Dermis blood vessel endothelial cell (primary cell): ENCODE measurements at places on chromosomes 11 and 22.
A peak's percentile ranks its signal among the peaks of the same experiment; 100 is the strongest.

DNA sequence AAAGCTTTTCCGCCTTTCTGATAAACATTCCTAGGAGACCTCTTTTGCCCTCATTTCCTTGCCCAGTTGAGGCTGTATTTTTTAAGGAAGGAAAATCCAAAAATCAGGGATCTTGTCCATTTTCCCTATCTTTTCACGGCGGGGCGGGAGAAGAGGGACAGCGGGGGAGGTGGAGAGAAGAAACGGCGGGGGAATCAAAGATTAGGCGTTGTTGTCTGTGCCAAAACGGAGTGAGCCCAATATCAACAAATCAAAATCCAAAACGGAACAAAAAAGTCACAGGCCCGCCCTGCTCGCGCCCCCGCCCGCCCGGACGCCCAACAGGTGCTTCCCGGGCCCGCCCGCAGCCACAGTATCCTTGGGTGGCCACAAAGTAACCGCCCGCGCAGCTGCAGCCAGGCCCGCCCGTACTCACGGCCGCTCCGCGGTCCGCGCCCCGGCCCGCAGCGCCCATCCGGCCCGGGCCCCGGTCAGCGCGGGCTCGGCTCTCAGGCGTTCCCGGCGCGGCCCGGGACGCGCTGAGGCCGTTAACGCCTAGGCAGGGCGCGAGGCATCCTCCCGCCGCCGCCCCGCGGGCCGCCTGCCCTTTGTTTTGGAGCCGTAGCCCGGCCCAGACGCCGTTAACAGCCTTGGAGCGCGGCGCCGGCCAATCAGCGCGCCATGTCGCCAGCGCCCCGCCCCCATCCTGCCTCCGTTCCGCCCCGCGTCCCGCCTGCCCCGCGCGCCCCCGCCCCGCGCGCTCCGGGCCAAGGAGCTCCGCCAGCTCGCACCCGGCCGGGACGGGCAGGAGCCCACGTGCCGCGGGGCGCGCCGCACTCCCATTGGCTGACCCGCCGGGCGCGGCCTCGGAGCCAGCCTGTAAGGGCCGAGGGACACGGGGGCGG is at the start of gene YPEL1:
YPEL1 (minus strand) TSS at position 595 of the 884 bp plus-strand sequence. CDS start 25,050 bp downstream, outside the sequence.
- DNase-seq = peak; percentile 98

- peak; percentile 21 for DNase-seq
Observed at GRCh38 chr11:128707681-128708080, 13.8 kb downstream of the FLI1 start.

DNA sequence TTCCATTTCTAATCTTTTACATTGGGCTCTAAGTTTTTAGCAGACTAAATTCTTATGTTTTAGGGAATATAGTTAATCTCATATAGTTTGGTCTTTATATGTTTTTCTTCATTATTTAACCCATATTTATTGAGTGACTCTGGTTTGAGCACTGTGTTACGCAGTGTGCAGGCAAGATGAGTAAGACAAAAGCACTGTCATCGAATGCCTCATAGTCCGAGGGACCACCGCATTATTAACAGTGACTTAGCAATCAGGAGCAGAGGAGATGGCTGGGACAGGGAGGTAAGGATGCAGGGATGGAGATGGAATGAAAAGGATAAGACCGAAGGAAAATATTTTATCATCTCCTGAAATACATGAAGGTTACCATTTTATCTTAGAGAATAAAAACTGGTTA is 65.2 kb upstream of the CTSC start:
- peak; percentile 51 for DNase-seq

DNA sequence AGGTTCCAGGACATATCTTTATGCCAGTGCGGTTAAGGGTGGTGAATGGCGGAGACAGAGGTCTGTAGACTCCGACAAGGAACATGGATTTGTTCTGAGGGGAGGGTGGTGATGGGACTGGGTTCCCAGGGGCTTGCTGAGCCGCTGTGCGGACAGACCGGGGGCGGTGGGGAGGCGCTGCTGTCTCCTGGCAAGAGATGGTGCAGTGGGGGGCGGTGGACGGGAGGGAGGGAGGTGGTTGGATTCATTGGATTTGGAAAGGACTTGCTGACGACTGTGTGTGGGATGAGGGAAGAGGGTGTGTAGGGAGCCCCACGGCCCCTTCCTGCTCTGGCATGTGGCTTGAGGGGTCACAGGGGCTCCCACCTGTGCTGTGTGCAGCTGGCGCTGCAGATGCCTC is 43.2 kb downstream of the FLRT1 start:
- no peak for DNase-seq

- DNase-seq = no peak
Observed at GRCh38 chr22:30568137-30568805, 6.2 kb downstream of the GAL3ST1 start.

DNA sequence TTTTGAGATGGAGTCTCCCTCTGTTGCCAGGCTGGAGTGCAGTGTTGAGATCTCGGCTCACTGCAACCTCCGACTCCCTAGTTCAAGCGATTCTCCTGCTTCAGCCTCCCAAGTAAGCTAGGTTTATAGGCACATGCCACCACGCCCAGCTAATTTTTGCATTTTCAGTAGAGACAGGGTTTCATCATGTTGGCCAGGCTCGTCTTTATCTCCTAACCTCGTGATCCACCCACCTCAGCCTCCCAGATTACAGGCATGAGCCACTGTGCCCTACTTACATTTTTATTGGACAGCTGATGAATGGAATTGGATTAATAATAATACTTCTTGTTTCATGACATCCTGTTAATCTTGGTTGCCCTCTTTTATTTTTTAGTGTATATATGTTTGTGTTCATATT is 3.0 kb upstream of the MRGPRD start:
- DNase-seq = no peak

DNA sequence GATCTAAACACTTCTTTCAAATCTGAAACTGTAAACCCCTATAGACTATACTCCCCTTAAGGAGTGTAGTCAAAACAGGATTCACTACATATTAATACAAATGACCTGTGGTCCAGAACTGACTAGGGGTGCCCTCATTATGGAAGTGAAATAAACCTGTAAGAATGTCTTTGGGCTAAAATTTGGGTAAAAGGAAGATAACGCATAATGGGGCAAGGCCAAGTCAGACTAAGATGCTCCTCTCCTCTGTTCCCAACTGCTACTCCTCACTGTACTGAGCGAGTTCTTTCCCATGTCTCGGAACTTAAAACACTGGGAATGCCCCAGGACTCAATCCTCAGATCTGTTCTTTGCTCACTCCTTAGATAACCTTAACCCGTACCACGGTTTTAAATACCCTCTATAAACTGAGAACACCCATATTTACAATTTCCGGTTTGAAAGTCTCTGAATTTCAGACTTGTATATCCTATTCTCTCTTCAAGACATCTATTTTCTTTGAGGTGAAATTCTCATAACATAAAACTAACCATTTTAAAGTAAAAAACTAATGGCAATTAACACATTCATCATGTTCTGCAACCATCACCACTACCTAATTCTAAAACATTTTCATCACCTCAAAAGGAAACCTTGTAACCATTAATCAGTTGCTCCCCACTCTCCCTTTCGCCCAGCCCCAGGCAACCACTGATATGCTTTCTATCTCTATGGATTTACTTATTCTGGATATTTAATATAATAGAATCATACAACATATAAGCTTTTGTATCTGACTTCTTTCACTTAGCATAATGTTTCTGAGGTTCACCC is 4.0 kb downstream of the THAP12 start:
- no peak for DNase-seq

DNA sequence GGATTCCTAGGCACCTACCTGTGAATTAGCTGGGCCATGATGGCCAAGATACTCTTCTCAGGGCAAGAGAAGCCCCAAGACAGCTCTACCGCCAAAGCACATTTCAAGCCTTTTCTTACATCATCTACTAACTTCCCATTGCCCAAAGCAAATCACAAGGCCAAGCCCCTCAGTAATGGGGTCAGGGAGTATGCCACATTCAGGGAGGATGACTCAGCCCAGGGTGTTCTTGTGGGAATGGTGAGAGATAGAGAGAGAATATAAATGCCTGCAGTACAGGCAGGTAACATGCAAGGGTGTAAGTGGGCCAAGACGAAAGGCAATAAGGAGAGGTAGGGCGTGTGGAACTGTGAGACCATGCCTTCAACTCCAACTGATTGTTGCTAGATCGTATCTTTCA is 162.5 kb upstream of the ISX start:
- DNase-seq = no peak

DNA sequence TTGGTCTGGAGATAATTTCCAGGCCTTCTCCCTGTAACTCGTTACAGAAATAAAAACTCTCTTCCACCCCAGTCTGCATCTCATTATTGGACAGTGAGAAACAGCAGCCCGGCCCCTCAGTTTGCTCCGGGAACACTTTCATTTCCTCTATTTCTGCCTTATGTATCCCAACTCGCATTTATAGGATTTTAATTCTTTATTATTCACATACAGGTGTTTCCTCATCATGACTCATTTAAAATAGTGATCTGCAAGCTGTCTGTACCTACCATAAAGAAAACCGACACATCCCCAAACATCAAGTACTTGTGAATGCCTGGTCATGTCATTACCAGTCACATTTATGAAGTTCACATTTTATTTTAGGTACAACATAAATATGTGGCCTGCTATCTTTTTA is 42.8 kb downstream of the PIWIL3 start:
- DNase-seq = peak; percentile 86

DNA sequence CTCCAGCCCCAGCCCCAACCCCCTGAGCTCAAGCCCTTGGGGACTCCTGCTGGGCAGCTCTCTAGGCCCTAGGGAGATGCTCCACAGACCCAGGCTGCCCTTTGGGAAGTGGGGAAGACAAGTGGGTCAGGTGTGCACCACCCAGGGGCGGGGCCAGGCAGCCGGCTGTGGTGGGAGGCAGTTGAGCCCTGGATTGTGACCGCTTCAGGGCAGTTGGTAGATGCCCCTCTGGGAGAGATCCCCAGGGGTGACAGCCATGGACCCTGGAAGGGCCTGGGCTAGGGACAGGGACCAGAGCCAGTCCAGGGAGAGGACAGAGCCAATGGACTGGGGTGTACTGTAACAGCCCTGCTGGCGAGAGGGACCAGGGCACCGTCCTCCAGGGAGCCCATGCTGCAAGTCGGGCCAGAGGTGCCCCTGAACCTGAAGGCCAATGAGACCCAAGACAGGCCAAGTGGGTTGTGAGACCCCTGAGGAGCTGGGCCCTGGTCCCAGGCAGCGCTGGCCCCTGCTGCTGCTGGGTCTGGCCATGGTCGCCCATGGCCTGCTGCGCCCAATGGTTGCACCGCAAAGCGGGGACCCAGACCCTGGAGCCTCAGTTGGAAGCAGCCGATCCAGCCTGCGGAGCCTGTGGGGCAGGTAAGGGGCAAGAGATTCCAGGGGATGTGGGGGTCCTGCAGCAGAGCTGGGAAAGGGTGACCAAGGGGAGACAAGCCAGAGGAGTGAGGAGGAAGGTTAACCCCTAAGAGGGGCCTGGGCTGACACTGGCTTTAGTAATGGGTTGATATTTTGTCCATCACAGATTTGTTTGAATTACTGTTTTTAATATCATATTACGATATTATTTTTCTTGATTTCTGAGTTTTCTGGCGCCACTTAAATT is at the start of gene IGLL5:
IGLL5 (plus strand) TSS at position 196 of the 883 bp plus-strand sequence; CDS start at position 434, 238 bp downstream.
- DNase-seq = no peak

- DNase-seq = no peak
Observed at GRCh38 chr22:17724678-17725499, 49.4 kb downstream of the BID start.

DNA sequence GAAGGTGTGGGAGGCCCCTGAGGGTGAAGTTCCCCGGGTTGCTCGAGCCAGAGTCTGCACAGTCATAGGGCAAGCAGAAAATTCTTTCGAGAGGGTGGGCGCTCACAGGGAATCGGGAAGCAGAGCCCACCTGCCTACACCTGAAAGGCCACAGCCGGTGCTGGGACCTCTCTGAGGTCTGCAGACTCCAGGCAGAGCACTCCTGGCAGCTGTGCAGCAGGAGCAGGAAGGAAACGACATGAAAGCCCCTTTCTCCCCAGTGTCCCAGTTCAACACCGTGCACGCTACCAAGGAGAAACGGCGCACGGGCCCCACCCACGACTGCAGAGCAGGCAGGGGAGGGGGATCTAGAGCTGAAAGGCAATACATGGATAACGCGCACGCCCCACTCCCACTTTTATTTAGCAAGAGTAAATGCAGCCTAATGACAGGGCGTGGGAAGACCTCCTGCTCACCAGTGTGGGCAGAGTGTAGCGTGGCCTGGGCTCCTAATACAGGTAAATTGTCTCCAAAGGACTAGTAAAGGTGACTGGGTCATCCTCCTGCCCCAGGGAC is 13.5 kb downstream of the DHCR7 start:
- DNase-seq = no peak

- DNase-seq = no peak
Observed at GRCh38 chr11:45224766-45225165, 61.4 kb downstream of the SYT13 start.

- no peak for DNase-seq
Observed at GRCh38 chr11:29243616-29244015, 773.2 kb downstream of the KCNA4 start.

- no peak for DNase-seq
Observed at GRCh38 chr22:30309951-30310741, 16.6 kb downstream of the TBC1D10A start.

DNA sequence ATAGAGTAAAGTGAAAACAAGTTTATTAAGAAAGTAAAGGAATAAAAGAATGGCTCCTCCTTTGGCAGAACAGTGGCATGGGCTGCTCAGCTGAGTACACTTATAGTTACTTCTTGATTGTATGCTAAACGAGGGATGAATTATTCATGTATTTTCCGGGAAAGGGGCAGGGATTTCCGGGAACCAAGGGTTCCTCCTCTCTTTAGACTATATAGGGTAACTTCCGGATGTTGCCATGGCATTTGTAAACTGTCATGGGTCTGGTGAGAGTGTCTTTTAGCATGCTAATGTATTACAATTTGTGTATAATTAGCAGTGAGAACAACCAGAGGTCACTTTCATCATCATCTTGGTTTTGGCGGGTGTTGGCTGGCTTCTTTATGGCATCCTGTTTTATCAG is 23.5 kb upstream of the SPTY2D1 start:
- DNase-seq = no peak

GRCh38 chr22:49906071-49906798 is 12.0 kb downstream of the ALG12 start:
- DNase-seq = no peak

- DNase-seq = no peak
Observed at GRCh38 chr11:27075192-27075591, 34.6 kb downstream of the BBOX1 start.

GRCh38 chr11:67056267-67057204 is at the start of gene RHOD:
TSS of gene RHOD (plus strand) at chr11:67056847. CDS start at chr11:67056903, 56 bp downstream.
- DNase-seq = peak; percentile 48

- no peak for DNase-seq
Observed at GRCh38 chr11:105573091-105573490, 36.8 kb upstream of the GRIA4 start.

DNA sequence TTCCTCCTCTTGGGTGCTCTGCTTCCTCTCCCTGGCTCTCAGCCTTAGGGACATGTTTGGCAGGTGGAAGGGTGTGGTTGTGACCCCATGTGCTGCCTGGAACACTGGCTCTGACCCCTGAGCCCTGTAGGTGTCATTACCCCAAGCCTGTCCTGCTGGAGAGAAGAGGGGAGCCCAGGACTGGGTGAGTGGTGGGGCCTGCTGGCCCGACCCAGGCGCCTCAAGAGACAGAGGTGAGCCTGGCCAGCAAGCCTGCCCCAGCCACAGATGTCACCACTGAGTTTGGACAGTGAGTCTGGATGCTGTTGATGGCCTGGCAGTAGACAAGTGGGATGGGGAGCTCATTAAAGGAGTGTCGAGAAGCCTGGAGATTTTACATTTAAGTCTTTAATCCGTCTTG is 1112.2 kb downstream of the BRD1 start:
- DNase-seq = no peak

- no peak for DNase-seq
Observed at GRCh38 chr11:67644042-67644441, 4.5 kb upstream of the TBX10 start.

GRCh38 chr11:59261150-59261549 is 48.4 kb upstream of the MPEG1 start:
- DNase-seq = no peak

- DNase-seq = no peak
Observed at GRCh38 chr22:48953830-48954229, 873.8 kb downstream of the BRD1 start.
